Glutamatergic neuron (in vitro differentiated cells): ENCODE measurements at places on chromosomes 16 and 17. TPM values are rescaled to one million over a fixed set of nuclear protein-coding genes. Genes with fewer than 3 reads are reported as not detected.

- no peak for DNase-seq
These were observed 14.5 kb upstream of the SLC47A2 start for GRCh38 chr17:19730843-19731242.

DNA sequence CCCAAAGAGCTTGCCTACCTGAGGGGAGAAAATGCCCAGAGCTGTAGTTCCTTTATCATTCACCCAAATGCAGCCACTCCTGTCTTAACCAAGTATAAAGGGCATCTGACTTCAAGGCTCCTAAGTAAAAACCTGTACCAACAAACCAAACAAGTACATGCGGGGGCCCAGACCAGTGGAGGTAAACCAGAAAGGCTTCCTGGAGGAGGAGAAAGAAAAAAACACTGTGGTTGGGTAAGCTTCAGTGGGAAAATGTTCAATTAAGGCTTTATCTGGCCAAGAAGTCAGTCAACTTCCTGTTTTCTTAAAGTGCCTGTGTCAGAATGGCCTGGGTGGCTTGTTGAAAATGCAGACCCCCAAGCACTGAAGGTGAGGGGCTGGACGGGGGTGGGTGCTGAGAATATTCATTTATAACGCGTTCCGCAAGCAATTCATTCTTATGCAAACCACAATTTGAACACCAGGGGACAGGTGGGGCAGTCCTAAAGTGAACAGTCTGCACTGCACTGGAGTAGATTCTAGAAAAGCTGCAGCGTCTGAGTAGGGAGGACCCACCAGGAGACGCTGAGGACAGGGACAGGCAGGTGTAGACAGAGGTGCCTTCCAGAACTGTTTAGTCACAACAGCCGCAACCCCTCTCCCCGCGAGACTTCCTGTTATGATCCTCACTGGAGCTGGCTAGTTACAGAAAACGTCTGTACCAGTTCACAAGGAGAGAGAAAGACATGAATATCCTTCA, 467.1 kb downstream of the SOX9 start:
- DNase-seq, result no peak

- no peak for DNase-seq
These were observed 113.2 kb upstream of the SDK2 start for GRCh38 chr17:73757420-73757819.

DNA sequence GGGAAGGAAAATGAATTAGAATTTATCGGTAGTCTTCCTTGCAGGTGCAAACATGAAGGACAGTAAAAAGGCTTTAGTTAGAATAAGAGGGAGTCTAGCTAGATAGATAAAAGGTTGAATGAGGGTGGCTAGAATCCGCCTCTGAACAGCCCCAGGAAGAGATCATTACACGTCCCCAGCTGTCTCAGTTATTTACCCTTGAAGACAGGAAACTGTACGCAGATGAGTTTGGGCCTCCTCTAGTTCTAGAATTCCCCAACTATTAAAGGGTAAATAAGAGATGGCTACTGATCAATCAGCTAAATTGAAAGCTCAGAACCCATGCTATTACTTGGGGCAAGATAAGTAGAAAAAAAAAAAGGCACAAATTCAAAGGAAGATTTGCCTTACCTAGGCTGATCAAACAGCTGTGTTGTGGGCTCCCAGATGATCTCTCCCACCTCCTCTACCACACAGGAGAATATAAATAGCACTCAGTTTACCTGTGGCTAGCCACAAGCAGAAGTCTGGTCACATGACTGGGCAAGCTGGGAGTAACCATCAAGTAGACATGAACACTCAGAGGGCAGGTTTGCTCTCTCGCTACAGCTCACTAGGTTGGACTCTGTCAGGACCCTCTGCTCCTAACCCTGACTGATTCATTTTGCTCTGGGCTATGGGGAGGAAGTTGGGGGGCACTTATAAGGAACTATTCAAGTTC, 17.0 kb downstream of the FAM117A start:
- no peak for DNase-seq

MARCHF10 gene
- total RNA-seq, result not detected

- DNase-seq, result no peak
These were observed 15.9 kb downstream of the POLR3E start for GRCh38 chr16:22312897-22313781.

- no peak for DNase-seq
These were observed 12.3 kb upstream of the NLRC3 start for GRCh38 chr16:3589441-3589921.

GRCh38 chr17:1630662-1631061, 2.0 kb upstream of the SLC43A2 start:
- no peak for DNase-seq

- no peak for DNase-seq
These were observed 34.7 kb downstream of the ANKRD40 start for GRCh38 chr17:50672831-50673551.

- DNase-seq, result peak; percentile 27
These were observed 1.5 kb upstream of the TOX3 start for GRCh38 chr16:52548261-52549010.

DNA sequence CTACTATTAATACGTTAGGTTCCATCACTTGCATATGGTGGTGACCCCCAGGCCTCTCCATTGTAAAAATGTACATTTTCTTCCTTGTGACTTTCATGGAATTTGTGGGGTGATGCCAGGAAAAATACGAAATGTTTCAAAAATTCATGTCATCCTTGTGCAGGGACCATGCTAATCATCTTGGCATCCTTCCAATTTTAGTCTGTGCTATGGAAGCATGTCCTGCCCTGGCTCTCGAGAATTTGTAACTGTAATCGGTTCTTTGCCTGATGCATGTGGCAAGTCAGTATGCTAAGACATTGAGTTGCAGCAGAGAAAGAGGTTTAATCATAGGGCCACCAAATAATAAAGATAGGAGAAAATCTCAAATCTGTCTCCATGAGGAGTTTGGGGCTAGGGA, 14.3 kb upstream of the GINS3 start:
- DNase-seq, result no peak

- DNase-seq, result no peak
These were observed 130.3 kb upstream of the FAM20A start for GRCh38 chr17:68731465-68731864.

DNA sequence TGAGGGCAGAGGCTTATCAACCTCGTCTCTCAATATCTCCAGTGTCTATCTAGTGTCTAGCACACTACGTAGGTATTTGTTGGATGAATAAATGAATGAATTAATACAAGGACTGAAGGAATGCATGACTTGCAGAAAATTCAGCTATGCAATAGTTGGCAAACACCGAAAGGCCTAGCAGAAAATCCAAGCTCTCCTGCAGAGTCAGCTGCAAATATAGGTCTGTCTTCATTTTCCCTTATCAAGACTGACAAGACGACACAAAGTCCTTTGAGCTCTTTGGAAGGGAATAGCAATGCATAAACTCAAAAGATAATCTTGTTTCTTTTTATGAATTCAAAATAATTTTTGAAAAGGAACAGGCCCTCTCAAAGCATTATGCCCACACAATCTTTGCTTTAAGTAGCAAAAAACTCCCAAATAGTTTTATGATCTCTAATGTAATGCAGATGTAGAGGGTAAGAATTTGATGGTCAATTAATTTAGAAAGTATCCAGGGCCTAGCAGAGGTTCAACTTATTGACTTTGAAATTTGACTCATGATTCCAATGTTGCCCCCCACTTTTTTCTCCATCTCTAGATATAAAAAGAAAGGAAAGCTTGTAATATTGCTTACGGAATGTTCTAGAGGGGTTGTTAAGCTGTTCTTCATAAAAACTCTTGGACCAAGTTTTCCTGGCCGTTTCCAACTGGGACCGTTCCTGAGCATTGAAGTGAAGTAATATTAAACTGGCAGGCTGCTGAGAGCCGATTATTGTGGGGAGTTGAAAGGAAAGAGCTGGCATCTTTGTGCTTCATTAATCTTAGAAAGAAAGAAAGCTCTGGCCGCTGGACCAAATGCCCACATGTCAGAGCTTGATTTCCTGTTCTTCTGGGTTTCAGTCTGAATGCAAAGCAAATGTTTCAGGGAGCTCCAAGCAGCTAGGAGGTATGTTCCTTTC, 227.3 kb downstream of the HS3ST3A1 start:
- DNase-seq, result no peak

TMEM94 gene
- 117 TPM for total RNA-seq

DNA sequence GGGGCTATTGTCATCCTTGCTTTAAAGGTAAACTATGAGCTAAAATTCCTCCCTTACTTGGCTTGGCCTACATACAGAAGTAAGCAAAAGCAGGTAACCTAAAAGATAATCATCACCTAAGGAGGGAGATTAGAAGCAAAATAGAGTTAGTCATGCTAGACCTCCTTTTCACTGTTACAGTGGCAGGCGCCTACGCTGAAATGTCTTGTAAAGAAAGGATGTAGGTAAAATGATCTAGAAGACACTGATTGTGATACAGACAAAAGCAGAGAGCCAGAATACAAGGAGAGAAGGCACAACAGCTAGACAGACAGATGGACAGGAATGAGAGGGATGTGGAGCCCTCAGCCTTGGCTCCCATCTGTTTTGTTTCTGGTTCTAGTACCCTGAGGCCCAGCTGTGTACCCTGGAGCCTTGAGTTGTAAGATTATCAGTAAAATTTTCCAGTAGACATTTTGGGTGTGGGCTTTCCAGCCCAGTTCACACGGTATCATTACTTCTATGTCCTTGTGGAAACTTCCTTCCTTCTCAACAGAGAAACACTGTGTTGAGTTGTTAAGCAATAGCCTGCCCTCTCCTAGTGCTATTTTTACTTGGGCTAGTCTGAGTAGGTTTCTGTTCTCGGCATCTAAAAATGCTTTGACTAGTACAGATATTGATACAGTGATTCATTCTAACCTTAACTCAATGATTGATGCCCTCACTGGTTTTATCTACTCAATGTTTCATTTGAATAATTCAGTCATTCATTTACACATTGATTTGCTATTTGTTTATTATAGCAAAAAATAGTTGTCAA, 7.7 kb upstream of the C16orf78 start:
- no peak for DNase-seq

DNA sequence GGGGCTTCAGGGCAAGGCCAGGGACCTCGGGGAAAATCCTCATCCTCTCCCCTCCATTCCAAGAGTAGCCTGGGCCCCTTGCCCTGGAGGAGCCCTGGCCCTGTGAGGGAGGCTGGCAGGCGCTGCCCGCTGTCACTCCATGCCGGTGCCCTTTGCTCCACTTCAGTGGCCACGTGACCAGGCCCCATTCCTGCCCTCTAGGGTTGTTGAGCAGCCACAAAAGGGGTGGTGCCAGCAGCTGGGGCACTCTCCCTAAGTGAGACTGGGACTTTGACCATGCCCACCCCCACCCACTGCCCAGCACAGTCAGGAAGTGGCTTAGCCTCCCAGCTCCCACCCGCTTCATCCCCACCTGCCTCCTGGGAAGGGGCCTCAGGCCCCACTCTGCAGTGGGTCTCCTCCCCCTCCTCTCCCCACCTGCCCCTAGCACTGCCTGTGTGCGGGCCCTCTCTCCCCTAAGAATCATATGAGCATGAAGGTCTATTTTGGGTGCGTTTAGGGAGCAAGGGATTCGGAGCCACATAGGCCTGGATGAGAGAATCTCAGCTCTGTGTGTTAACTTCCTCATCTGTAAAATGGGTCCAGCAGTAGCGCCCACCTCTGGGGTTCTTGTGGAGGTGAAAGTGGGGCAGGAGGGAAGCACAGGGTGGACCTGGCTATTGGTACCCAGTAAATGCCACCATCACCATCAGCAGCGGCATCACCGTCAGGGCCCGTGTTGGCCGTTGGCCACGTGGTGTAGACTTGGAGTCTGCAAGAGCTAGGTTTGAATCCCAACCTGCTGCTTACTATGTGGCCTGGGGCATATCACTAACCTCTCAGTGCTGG, 7.2 kb downstream of the PDK2 start:
- DNase-seq, result no peak

GRCh38 chr17:4208238-4208637, 55.5 kb downstream of the ANKFY1 start:
- no peak for DNase-seq

DNA sequence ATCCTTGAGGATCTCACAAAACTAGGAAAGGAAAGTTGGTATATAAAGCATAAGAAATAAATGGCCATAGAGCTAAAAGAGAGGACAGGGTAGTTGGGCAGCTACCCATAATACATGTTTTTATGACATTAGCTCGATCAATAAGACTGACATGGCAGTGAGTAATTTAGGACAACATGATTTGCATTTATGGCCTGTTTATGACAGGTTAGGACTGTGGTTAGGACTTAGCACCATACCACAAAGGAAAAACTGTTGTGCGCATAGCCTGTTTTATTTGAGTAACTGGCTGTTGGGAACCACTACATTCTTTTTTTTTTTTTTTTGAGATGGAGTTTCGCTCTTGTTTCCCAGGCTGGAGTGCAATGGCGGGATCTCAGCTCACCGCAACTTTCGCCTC, 18.0 kb upstream of the TRIM37 start:
- DNase-seq, result no peak

DNA sequence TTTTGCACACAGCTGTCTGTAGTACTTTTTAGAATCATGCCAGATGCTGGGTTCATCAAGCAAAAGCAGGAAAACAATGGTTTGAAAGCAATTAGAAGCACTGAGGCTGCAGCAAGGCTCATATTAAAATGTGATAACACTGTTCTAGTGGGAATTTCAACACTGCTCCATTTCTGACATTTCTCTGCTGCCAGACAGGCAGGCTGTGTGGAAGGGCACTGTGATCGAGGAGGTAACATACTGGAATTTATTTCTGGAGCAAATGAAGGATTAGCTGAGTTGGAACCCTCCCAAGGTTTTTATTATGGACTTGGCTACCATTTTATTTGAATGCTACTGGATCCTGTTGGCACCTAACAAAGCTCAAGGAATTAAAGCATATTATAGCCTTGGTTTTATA, 66.9 kb downstream of the SKAP1 start:
- no peak for DNase-seq

DNA sequence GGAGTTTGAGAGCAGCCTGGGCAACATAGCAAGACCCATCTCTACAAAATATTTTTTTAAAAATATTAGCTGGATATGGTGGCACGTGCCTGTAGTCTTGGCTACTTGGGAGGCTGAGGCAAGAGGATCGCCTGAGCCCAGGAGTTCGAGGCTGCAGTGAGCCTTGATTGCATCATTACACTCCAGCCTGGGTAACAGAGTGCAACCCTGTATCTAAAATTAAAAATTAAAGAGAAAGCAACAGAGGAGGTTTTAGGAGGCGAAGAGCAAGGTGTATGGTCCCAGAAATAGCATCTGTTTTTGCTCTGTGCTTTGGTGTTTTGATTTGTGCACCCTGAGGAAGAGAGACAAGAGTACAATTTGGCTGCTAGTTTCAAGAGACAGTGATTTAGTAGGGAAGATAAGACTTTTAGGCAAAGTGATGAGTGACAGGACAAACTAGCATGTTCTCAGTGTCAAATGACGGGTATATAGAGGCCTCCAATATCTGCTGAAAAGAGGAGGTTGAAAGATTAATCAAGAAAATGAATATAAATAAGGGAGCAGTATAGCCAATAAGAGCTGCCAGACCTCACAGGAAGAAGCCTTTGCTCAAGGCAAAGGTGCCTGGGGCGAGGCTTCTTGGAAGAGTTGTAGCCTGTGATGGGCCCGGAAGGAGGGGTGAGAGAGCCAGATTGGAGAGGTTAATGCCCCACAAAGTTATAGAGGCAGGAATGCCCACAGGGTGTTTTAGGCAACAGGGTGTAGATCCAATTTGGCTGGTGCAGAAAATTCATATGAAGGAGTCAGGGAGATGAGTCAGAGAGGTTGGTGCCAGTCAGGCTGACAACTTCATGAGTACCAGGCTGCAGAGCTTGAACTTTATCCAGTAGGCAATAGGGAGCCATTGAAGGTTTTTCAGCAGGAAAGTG, 11.4 kb downstream of the HLF start:
- DNase-seq, result no peak

PRSS8 gene
- not detected for total RNA-seq
